Hematopoietic multipotent progenitor cell treated with erythropoietin and hydrocortisone succinate and interleukin-3 and kit ligand, for 6 days (in vitro differentiated cells): ENCODE measurements at places on chromosomes 3 and 15.

- no peak for DNase-seq
Measured at GRCh38 chr3:139182598-139182997, 137.9 kb upstream of the PRR23C start.

DNA sequence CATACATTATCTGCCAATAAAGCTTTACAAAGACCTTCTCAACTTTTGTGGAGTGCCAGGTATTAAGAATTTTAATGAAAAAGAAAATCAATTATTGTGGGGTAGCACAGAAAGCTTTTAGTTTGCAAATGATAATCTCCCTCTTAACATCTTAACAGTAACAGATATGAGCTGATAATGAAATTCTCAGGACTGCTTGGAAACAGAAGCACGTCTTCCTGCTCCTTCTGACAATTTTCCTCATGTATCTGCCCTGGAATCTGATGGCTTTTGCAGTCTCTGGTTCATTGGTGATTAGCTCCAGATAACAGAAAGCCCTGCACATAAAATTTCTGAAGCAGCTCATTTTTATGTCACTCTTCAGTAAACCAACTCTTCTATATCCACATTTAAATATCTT lies 432.4 kb upstream of the PDZRN3 start:
- no peak for DNase-seq

DNA sequence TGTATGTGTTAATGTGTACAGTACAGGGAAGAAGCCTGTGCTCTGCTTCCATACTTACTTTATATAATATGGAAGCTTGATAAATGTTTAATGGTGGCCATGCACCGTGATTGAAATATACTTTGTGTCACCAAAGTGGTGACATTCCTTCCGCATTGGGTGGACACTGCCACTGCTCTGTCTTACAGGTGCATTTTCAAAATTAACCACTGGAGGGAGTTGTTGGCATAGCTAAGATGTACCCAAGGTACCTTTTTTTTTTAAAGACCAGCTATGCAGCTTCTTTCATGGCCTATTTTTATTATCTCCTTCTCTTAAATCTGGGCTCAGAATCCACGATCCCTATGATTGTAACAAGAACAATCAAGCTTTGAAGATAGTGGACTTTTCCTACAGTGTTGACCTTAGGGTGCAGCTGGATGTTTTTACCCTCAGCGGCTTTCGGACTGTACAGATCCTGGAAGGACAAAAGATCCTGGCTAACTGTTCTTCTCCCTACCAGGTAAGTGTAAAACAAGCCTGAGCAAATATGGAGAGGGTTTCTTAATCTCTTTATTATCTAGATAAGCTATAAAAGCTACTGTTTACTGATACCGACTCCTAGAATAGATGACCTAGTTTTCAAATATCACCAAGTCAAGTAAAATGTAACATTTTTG lies 21.6 kb upstream of the PAK6 start:
- peak; percentile 91 for DNase-seq

- DNase-seq: peak; percentile 77
Measured at GRCh38 chr3:14791343-14791945, 27.3 kb upstream of the FGD5 start.

- peak; percentile 63 for DNase-seq
Measured at GRCh38 chr3:19543212-19543841, 390.7 kb downstream of the EFHB start.

DNA sequence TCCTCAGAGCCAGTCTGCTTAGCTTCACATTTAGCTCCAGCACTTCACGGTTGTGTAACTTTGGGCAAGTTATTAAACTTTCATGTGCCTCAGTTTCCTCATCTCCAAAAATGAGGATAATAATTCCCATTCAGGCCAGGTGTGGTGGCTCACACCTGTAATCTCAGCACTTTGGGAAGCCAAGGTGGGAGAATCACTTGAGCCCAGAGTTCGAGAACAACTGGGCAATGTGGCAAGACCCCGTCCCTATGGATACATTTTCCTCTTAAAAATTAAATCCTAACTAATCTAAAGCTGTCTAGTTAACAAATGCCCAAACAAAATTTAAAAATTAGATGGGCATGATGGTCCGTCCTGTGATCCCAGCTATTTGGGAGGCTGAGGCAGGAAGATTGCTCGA lies 7.2 kb downstream of the RCN2 start:
- DNase-seq: no peak

GRCh38 chr15:57611123-57611522 lies 19.4 kb downstream of the MYZAP start:
- no peak for DNase-seq
